ENCODE measurements at places on chromosomes 5 and 9.

DNA sequence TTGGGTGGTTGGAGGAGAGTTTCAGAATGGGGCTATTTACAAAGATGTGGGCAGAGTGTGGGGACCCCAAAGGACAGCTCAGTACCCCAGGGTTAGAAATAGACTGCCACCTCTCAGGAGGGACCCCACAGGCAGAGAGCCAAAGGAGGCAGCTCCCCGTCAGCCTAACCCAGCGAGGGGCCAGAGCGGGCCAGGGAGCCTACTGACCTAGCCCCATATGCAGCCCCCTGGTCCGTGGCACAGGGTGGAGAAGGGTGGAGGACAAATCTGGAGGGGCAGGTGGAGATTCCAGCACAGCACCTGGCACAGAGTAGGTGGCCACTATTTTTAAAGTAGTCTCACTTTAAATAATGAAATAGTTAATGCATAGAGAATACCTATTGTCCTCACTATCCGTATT lies 67.2 kb upstream of the ANGPTL2 start:
- no peak for DNase-seq

DNA sequence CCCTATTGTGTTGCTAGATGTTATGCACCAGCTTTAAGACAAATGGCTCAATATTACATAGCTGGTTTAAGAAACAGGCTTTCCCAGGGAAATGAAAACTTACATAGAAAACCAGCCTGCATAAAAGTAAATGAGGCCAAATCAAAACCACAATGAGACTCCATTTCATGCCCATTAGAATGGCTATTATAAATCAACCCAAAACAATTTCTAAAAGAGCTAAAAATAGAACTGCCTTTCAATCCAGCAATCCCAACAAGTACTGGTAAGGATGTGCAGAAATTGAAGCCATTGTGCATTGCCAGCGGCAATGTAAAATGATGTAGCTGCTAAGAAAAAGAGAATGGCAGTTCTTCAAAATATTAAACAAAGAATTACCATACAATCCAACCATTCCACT lies 1170.0 kb upstream of the CDH9 start:
- DNase-seq, result no peak

DNA sequence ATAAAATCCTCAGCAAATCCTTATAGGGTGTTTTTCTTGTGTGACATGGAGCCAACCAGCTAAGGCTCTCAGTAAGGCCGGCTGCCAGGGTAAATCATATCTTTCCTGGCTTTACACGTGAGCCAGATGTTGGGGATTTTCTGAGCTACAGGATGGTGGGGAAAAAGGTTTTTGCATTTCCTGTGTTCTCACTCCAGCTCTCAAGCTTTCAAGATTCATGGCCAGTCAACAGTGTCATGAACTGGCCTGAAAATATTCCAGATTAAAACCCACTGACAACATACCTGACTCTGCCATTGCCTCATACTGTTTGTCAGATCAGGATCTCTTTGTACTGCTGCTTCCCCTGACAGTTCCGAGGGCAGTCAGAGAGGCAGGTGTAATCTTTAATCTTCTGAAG lies 306.9 kb downstream of the GLIS3 start:
- no peak for DNase-seq

DNA sequence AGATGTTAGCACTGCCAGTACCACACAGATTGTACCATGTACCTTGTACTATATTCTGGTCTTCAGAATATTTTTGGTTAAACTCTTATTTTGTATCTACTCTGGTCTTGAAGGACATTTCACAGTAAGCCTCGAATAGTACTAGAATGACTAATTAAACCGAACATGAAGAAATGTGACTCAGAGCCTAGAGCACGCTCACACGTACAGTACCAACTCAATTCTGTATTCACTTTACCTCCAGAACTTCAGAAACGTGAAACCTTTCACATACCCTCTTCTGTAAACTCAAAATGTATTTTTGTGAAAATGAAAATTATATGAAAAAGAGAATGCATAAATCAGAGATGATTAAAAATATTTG lies 112.8 kb downstream of the MVB12B start:
- DNase-seq, result no peak

DNA sequence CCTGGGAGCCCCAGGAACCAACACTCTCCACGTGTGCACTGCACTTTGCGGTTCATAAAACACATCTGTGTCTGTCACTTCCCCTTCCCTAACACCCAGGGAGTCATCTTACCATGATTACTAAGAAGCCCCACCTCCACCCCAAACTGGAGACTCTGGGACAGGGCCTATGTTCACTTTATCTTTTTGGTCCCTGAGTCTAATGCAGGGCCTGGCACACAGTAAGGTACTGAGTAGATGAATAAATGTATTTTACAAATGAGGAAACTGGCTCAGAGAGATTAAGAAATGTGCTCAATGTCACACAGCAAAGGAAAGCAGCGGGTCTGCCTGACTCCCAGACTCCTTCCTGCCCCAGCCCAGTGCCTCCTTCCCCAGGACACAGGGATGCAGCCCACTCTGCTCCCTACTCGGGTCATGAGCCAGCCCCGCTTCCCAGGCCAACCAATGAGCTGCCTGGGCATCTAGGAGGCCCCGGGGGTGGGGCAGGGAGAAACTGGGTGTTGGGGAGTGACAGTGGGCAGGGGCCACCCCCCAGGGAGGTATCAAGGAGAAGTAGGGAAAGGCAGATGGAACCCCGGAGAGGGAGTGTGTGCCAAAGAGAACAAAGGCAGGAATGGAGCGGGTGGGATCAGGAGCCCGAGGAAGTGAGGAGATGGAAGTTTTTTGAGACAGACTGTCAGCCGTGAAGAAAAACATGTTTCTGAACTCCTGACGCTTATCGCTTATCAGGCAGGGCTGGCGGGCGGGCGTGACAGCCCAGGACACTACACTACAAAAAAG lies 30.5 kb downstream of the SHB start:
- no peak for DNase-seq

GRCh38 chr9:88041447-88041846 lies 67.1 kb upstream of the CDK20 start:
- DNase-seq, result no peak

- DNase-seq, result no peak
Measured at GRCh38 chr5:38853753-38854470, 8.1 kb downstream of the OSMR start.

DNA sequence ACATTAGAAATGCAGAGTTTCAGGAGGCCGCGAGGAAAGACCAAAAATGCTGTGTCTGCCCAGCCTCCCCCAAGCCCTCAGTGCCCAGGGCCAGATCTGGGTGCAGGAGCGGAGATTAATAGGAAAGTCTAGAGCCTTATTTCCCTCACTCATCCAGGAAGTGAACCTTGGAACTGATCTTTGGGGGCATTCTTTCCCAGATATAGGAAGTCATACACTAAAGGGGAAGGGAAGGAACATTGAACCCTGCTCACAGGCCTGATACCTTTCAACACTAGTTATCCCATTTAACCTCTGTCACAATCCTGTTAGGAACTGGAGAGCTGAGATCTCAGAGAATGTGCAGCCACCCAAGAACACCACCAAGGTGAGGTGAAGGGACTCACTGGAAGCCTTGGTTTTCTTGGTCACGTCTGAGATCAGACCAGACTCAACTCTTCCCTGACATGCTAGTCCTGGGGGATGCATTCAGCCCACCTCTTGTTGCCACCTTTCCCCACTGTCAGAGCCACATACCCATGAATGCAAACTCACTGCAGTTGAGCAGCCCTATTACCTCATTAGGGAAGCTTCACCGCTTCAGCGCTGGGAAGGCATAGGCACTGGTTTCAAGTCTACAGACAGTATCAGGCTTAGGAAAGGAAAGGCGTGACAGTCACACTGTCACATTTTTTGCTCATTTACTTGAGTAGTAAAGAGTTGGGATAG lies 95.0 kb downstream of the KIAA1958 start:
- no peak for DNase-seq

DNA sequence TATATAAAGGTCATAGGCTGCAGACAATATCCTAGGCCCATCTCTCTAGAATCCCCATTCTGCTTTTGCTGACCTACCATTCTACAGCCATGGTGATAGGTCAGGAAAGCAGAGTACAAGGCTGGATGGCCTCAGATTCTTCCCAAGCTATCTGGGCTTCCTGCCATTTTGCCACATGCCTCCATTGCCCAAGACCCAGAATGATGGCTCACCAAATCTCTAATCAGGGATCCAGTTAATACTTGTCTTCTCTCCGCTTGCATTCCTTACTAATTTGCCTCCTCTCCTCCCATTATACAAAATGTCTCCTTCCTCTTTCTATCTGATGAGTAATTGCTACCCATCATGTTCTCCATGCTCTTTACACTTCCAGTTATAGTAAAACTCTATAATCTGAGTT lies 22.7 kb upstream of the NDUFS4 start:
- DNase-seq, result no peak

- DNase-seq, result no peak
Measured at GRCh38 chr5:35484241-35484640, 133.4 kb upstream of the SPEF2 start.

- DNase-seq, result no peak
Measured at GRCh38 chr5:163571744-163572143, 66.3 kb downstream of the MAT2B start.

DNA sequence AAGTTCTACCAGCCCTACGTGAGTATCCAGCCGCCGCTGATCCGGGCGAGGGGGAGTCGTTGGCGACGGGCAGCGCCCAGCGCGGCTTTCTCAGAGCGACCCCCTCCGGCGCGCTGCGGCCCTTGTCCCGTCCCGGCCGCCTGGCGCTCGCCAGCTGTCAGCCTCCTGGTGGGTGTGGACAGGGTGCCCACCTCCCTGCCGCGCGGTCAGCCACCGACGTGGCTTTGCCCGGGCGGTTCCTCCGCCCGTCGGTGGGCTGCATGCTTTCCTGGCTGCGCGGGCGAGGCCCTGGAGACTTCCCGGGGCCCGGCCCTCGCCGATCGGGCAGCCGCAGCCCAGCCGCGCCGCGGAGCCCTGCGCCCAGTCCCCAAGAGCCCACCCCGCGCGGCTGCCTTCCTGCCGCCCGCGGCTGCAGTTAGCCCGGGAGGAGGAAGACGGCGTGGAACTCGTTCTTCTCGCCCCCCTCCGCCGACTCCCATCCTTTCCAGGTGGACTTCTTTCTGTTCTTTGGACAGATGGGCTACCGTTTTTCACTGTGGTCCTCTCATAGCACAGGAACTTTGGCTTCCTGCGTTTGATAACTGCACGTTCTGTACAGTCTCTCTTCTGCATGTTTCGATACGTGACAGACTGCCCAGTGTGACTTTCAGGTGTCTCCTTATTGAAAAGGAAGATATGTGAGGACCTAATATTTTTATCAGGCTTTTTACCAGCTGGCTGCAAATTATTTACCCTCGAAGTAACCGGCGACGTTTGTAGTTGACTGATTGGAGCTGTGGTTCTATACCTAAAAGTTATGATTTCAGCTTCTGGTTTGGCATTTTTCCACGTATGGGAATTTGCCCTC lies 577 bp downstream of the AP3S1 start:
- no peak for DNase-seq

- no peak for DNase-seq
Measured at GRCh38 chr5:179231309-179231708, 114.0 kb downstream of the ADAMTS2 start.

DNA sequence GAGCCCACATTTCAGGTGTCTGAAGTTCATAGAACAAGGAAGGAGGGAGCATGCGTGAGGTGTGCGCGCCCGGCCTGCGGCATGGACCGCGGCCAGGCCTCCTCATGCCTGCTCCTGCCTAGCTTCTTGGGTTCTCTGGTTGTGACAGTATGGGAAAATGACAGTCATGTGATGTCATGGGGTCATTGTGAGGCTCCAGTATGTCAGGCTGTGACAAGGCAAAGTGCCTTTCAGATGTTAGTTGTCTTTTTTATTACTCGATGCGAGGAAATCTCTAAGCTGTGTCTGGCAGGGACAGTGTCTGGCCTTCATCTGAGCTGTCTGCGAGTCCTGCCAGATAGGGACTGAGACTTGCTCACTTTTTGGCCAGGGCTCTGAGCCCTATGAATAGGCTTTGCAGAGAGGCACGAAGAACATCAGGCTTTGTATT lies 13.3 kb downstream of the UCK1 start:
- no peak for DNase-seq

GRCh38 chr5:129899454-129899853 lies 4.8 kb upstream of the CHSY3 start:
- DNase-seq, result no peak

GRCh38 chr5:178236679-178237078 lies 4.1 kb upstream of the PHYKPL start:
- DNase-seq, result no peak

- no peak for DNase-seq
Measured at GRCh38 chr9:135490980-135491464, 9.5 kb upstream of the MRPS2 start.

- DNase-seq, result no peak
Measured at GRCh38 chr9:133686642-133687575, 50.7 kb downstream of the DBH start.

- no peak for DNase-seq
Measured at GRCh38 chr5:143258559-143259253, 144.8 kb downstream of the NR3C1 start.

GRCh38 chr5:64930672-64931318 lies 162.1 kb downstream of the CWC27 start:
- DNase-seq, result no peak

DNA sequence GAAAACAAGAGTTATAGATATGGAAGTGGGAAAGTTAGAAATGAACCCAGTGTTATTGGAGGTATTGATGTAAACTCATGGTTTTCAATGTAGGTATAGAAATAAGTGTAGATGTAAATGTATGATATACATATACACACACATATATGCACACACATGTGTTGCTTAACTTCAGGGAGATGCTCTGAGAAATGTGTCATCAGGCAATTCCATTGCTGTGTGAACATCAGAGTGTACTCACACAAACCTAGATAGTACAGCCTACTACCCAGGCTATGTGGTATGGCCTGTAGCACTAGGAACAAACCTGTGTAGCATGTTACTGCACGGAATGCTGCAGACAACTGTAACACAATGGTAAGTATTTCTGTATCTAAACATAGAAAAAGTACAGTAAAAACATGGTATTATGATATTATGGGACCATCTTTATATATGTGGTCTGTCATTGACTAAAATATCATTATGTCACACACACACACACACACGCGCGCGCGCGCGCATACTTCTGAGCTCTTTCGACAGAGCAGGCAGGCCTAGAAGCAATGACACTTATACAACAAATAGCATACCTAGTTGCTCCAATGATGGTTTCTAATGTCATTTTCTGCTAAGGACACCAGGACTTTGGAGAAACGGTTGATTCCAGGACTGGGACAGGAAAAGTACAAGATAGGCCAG lies 86.6 kb downstream of the MACROH2A1 start:
- DNase-seq, result no peak

GRCh38 chr5:130963798-130964197 lies 201.3 kb downstream of the HINT1 start:
- DNase-seq, result no peak
